ENCODE measurements at places on chromosomes 6 and 20.

GRCh38 chr6:143336446-143337152 lies 113.9 kb downstream of the ADAT2 start:
- DNase-seq, result no peak

DNA sequence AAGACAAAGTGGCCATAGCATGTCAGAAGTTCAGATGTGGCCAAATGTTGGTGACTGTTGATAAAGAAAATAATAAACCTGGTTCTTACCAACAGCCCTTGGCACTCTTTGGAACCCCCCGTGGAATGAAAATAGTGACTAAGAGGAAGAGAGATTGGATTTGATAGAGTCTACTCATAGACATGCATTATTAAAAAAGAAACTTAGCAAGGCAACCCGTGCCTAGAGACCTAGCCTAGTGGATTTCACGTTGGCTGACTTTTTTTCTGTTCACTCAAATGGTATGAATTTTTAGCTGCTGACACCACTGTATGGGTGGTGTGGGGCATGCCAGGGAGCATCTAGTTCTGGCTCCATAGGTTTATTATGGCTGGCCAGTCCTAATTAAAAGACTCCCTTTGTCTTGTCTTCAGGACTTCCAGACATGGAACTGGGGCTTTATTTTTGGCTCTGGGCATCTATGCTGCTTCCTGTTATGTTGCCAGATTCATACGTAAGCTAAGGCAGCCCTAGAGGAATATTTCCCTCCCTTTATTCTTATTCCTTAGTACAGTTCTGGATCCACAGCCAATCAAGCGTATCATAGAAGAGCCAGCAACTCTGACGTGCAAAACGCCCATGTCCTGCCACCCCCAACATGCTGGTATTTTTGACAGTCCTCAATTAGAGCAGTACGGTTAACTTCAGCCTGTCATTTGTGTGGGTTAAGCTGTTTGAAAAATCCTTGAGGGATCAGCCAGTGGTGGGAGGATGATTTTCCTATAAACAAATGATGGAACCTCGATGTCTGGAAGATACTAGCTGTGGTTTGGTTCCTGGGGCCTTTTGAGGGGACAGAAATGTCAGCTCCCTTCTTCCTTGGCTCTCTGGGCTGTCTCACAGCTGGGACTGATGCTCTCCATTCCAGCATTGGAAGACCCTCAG lies 127.5 kb downstream of the ISM1 start:
- no peak for DNase-seq

DNA sequence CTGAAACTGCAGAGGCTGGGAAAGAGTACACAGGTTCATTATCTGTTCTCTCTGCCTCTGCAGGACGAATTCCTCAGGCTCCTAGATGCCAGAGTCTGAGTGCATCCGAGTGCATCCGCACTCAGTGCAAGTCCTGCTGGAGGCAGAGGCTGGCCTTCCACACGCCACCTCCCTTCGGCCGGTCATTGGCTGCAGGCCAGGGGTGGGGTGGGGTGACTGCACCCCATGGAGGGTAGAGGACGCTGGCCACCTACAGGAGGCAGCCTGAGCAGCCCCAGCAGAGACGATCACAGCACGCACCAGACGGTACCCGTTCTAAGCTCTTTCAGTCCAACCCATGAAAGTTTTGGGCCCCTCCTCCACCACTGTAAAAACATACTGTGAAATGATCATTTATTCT lies 11.7 kb downstream of the SFT2D1 start:
- DNase-seq, result no peak

DNA sequence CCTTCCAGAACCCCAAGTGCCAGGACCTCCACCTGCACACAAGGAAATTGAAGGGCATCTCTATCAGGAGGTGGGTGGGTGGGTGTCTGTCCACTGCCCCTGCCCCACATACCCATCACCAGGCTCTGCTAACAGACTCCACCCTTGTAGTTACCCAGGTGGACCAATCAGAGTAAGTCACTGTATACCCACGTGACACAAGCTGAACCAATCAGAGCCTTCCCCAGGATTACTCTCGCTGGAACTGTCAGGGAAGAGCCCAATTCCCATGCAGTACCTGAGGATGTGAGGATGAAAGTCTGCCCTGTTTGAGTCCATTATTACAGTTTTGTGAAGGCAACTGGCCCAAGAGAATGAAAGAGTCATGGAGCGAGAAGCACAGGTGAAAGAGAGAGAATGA lies 4.2 kb downstream of the OCSTAMP start:
- DNase-seq, result no peak

GRCh38 chr20:56151834-56152233 lies 96.7 kb upstream of the MC3R start:
- DNase-seq, result no peak

- no peak for DNase-seq
These were observed 28.4 kb upstream of the RIN2 start for GRCh38 chr20:19729672-19730071.

DNA sequence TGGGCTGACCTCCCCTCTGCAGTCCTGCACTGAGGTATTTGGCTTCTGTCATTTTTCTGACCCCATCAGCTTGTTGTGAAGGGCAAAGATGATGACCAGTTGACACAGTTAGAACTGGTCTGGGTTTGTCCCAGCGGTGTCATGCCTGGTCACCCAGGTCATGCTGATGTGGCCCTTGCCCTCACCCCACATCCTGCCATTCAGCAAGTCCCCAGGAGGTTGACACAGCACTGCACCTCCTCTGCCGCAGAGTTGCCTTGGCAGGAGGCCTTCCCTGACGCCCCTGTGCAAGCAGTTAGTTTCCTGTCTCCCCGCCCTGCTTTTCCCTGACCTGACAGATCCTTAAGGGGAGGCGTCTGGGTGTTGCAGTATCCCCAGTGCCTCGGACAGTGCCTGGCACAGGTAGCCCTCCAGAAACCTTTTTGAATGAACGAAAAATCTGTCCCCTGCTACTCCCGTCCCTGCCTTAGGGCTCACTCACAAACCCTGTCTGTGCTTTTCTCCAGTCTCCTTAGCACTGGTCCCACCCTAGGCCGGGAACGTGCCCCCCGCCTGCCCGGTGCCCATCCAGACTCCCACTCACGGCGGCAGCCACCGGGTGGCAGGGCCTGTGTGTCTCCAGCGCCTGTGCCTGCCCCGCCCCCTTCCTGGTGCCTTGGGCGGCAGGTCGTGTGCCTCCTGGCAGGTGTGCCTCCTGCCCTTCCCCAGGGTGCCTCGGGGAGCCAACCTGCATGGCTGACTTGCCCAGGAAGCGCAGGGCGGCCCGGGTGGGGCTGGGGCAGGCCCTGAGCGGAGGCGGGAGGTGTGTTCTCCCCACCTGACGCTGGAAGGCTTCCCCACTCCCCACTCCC lies 146.3 kb upstream of the RNF24 start:
- no peak for DNase-seq

DNA sequence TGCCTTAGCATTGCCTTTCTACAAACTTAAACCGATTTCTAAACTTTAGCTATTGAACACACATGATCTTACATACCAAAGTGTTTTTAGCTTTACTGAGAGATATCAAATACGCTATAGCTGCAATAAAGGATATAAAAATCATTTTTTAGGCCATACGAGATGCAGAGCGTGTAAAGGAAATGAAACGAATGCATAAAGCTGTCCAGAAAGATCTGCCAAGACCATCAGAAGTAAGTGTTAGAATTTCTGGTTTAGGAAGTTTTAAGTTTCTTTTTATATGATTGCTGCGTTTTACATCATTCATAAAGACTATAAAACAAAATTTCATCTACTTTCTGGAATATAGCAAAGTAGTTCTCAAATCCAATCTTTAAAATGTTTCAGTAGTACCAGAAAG lies 38.4 kb downstream of the CDC5L start:
- DNase-seq, result no peak

DNA sequence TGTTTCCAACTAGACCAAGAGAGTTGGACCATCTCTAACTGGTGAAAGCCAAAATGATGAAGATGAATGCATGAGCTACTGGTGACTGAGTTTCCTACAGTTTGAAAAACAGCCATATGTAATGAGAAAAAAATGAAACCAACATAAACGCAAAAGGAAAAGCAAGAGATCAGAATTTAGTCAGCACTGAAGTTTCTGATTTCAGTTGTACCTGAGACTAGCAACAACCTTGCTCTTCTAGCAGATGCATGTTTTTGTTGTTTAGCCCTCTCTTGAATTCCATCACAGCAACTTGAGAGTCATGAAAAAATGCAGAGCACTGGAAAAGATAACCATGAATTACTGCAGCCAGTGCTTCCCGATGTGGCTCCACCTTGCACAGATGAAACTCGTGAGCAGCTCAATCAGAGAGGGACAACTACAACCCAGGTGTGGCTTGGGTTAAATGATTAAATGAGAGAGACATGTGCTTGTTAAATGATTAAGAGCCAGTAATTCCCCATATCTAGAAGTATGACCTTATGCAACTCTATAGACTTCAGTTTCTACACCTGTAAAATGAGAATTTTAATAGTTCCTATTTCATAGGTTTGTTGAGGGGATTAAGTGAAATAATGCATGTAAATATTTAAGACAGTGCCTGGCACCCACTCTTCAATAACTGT lies 104.8 kb downstream of the ELOVL4 start:
- no peak for DNase-seq

DNA sequence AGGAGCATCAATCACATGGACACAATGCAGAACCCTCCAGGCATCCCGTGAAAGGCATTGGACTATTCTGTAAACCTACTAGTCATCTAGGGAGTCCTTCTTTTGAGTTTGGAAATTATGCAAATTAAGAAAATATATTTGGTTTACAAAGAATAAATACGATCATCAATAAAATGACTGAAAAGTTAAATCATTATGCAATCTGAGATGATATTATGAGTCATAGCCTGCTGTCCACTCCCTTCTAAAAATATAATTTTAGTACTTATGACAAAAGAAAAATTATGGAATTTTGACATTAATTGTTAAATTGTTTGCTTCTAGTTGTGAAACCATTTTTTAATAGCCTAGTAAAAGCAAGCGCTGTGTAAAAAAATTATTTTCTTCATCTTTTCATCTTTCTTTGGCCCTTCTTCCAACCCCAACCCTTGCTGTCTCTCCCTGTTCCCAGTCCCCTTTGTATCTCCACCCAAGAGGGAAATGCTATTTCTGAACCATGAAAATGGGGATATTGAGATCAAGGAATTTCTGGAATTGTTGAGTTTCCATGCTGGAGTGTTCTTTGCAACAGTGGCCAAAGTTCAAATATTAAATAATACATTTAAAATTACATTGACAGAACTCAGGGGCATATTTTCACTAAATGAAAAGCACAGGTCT lies 599.8 kb downstream of the COL12A1 start:
- no peak for DNase-seq

- no peak for DNase-seq
These were observed 35.4 kb downstream of the ELOVL4 start for GRCh38 chr6:79911992-79912391.

DNA sequence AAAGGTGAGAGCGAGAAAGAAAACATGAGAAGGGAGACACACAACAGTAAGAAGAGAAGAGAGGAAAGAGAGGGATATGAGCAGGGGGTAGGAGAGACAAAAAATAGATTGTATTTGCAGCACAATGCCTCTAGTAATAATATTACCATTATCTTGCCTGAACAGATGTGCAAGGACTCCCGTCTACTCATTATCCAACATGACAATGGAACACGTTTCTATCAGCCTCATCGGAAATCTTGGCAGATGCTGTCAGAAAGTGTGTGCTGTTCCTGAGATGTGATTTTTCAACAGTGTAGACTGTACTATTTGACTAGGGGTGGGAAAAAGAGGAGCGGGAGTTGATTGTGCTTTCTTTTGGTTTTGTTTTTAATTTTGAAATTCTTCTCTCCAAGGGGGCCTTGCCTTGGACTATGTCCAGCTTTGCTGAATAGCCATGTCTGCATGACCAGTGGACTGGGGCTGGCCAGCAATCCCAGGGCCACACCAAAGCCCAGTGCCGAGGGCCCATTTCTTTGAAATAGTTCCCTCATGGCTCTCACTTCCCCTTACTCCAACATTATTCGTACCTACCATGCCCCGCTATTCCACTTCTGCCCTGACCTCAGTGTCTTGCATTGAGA lies 11.3 kb upstream of the TRAM2 start:
- DNase-seq, result no peak

DNA sequence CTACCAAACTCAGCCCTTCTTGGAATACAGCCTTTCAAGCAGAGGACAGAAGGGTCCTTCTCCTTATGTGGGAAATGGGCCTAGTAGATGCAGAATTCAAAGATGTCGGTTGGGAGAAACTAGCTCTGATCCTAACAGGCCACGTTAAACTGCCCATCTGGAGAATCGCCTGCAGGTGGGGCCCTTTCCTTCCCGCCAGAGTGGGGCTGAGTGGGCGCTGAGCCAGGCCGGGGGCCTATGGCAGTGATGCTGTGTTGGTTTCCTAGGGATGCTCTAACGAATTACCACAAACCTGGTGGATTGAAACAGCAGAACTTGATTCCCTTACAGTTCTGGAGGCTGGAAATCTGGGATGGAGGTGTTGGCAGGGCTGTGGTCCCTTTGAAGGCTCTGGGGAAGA lies 9.1 kb downstream of the MAPK13 start:
- no peak for DNase-seq

- no peak for DNase-seq
These were observed 5.0 kb downstream of the COL21A1 start for GRCh38 chr6:56242346-56242745.

GRCh38 chr6:111441678-111442243 lies 41.3 kb downstream of the REV3L start:
- DNase-seq, result no peak

DNA sequence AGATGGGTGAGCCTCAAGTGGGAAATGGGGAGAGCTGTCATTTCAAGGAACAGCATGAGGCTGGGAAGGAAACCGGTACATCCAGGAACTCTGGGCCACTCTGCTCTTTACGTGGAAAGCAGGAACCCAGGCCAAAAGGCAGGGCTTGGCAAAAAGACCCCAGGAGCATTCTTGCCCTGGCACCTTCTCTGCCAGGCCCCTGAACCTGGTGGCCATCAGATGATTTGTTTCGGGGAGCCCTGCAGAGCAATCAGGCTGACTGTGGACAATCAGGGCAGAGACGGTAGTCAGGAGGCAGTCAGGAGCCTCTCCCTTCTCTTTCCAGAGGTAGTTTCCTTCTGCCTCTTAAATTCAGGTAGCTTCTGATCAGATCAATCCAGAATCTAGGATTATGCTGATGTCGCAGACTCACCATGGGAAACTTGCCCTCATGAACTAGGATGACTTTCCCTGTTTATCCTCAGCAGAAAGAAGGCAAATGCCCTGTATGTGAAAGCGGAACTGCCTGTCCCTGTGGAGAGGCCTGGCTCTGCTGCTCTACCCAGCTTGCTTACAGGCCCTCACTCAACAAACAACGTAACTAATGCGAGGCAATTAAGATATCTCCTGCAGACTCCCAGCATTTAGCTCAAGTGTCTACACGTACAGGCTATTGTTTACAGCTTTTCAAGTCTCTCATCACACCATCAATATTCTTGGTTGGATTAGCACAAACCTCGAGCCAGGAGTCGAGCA lies 36.6 kb downstream of the EZR start:
- DNase-seq, result no peak

DNA sequence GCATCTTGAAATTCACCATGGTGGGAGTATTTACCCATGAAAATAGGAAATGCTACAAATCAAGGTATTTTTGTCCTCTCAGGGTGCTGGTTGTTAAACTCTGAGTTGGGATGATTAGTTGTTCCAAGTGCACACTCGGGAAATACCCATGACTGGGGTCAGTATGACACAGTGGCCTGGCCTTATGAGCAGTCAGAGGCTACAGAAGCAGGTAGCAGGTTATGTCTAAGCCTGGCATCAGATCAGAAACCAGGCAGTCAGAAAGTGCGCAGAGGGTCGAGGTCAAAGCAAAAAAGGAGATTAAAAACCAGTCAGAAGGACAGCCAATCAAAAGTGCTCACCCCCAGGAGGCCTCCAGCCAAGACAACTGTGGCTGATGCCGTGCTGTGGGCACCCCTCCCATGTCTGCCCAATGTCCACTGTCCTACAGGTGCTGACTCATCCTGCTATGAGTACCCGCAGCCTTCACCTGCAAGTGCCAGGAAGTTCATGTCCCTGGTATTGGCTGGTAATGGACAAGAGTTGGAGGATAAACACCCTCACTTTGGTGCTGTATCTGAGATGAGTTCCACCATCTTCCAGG lies 117.4 kb upstream of the SLC24A3 start:
- no peak for DNase-seq

Data from stimulated activated CD8-positive, alpha-beta memory T cell treated with anti-CD3 and anti-CD28 coated beads, Interleukin-4, amount 100 ng/mL, for 1 hour (primary cell).